SHP77 treated with DMSO at 0.1 percent for 48 hours (cell line): ENCODE measurements at places on chromosomes 4 and X.
A peak's percentile ranks its signal among the peaks of the same experiment; 100 is the strongest.

DNA sequence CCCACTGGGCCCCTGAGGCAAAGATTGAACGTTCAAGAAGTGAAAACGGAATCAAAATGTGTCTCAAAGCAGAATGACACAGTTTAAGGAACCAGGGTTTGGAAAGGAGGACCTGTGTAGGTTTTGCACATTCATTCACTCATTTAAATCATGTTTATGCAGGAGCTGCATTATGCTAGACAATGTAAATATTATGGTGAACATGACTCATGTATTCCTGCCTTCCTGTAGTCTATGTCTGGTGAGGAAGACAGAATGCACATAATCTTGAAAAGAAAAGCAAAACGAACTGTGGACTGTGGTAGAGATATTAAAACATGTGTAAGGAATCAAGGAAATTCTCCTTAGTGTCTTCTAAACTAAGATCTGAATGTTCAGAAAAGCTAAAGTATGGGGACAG is 311.8 kb upstream of the SMIM31 start:
- DNase-seq: no peak

GRCh38 chrX:42934020-42934726 is 156.2 kb upstream of the PPP1R2C start:
- DNase-seq: no peak

DNA sequence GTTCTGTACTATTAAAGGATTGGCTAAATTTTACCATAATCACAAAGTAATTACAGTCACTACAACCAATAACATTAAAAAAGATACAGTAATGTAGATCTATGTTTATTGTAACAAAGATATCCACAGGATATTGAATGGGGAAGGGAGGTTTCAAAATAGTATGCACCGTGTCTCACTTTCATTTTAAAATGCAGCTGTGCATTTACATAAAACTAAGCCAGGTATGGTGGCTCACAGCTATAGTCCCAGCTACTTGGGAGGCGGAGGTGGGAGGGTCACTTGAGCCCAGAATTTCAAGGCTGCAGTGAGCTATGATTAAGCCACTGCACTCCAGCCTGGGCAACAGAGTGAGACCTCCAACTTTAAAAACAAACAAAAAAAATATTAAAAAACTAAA is 8.5 kb downstream of the SRP72 start:
- no peak for DNase-seq

DNA sequence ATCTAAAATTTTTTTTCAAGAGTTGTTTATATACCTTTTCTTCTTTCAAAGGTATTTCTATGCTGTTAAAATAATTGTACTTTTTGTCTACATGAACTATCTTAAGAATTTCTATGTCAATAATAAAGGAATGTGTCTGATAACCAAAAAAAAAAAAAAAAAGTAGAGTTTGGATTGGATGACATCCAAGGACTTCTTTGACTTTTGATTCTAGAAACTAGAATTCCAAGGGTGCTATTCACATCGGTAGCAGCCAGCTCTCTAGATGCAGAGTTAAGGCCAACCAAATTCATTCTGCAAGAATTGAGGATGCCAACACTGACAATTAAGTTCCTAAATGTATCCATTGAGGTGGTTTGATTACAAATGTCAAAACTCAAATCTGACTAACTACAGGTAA is 42.0 kb upstream of the PRKG2 start:
- DNase-seq: no peak

DNA sequence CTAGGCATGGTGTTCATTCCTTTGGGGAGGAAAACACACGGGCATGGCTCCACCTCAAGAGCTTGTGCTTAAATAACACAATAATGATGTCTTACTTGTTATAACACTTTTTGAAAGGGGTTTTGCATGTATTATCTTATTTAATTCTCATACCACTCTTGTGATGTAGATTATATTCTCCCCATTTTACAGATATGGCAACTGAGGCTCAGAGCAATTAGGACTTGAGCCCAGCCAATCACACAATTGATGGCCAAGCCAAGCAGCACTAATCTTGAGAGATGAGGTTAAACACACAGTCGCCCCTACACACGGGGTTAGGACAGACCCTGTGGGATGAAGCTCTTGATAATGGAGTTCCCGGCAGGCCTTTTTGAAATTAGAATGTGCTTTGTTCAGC is 45.1 kb downstream of the BCORL1 start:
- DNase-seq: no peak

- no peak for DNase-seq
Measured at GRCh38 chrX:121781991-121782390, 734.6 kb downstream of the GLUD2 start.

- peak; percentile 82 for DNase-seq
Measured at GRCh38 chrX:23503835-23504539, 163.3 kb upstream of the PRDX4 start.

- no peak for DNase-seq
Measured at GRCh38 chr4:23269566-23269965, 576.8 kb downstream of the GBA3 start.

DNA sequence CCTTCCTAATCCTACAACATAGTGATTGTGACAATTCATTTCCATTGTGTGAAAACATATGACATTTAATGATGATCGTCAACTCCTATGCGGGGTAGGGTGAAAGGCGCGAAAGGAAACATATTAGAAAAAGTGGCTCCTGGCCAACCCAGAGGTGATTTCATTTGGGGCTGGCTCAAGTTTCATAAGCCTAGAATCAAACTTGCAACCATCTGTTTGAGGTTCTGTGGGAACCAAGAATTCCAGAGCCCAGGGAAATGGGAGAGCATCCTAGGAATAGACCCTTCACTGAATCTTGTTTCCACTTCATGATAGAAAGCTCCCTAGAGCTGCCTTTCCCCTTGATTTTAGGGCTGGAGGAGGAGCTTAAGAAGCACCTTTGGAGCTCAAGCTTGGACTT is 101.3 kb upstream of the EGFL6 start:
- DNase-seq: no peak

DNA sequence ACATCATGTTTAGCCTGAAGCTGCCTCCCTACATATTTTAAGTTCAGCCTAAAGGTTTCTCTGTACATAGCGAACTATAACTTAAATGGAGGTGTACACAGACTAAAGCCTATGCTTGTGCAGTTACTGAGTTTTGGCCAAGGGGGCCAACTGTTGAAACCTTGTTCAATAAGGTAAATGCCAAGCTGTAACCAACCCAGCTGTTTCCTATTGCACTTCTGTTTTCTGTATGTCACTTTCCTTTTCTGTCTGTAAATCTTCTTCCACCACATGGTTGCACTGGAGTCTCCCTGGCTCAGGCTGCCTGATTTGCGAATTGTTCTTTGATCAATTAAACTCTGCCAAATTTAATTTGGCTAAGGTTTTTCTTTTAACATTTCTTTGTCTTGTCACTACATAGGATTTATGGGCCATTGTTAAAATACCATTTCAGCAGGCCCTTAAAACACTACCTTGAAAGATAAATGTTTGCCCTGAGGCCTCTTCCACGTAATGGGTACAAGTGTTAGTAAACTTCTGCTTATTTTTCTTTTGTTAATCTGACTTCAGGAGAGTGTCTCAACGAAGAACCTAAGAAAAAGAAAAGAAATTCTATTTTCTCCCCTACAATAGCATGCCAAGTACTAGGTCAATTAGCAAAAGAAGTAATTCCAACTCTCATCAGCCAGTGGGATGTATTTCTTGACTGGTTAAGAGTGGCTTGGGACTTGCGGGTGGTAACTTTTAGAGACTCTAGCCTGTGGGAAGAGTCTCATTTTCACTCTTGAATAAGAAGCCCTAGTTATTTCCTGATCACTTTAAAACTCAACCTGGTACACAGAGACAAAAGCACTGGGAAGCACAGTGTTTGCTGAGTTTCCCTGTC is 45.7 kb upstream of the PRSS12 start:
- no peak for DNase-seq

DNA sequence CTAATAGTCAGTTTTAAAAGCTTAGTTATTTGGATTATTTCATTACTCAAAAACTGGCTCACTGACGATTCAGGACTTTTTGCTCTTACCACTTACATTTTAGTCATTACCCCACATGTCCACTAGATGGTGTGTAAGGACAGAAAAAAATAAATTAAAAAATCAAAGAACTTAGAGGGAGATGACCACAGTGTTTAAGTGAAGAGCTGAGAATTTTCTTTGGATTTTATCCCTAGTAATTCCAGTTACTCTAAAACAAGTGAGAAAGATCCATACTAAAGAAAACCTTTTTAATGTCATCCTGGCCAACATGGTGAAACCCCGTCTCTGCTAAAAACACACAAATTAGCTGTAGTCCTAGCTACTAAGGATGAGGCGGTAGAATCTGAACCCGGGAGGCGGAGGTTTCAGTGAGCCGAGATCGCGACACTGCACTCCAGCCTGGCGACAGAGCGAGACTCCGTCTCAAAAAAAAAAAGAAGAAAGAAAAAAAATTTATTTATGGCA is 26.4 kb upstream of the TMPRSS11B start:
- no peak for DNase-seq

DNA sequence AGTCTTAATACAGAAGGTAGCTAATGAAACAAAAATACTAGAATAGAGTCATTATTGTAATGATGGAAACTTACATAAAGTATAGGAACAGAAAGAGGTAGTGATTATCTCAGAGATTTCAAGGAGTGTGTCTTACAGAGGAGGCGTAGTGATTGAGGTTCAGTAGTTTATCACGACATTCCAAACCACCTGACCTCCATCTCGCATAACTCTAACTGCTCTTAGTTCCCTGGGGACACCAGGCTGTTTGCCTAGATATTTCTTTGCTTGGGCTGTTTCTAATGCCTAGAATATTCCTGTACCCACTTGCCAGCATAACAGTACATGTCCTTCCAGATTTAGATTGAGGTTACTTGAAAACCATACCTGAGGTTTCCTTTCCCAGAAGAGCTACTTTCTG is 29.1 kb downstream of the STAG2 start:
- DNase-seq: no peak

GRCh38 chrX:7552760-7553159 is 290.2 kb upstream of the VCX start:
- no peak for DNase-seq

DNA sequence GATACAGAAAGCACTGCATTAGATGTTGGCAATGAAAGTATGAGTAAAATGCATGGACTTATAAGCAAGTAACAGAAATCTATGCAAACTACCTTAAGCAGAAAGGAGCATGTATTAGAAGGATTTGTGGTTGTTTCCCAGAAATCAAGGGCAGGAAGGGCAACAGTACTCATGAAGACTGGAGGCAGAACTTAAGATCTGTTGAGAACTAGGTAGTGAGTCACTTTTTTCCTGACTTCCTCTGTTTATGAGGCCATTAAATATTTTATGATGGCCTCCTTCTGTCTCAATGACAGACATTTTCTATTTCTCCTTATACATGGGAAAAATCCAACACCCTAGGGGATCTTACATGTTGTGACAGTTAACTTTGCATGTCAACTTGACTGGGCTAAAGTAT is 398.2 kb downstream of the MID1IP1 start:
- DNase-seq: no peak

GRCh38 chrX:20265726-20266681 is 705 bp downstream of the RPS6KA3 start:
- no peak for DNase-seq

DNA sequence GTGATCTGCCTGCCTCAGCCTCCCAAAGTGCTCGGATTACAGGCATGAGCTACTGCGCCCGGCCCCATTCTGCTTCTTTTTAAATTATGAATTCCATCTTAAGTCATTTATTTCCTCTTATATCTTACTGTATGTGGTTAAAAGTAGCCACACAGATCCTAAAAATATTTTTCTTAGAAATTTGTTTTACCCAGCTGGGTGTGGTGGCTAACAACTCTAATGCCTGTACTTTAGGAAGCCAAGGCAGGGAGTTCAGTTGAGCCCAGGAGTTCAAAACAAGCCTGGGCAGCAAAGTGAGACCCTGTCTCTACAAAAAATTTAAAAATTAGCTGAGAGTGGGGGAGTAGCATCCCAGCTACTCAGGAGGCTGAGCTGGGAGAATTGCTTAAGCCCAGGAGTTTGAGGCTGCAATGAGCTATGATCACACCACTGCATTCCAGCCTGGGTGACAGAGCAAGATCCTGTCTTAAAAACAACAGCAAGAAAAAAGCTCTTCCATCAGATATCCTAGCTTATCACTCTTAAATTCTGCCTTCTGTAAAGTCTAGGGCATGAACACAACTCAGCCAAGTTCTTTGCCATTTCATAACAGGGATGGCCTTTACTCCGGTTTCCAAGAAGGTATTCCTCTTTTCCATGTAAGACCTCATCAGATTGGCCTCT is 15.1 kb upstream of the AFF1 start:
- DNase-seq: no peak

GRCh38 chr4:54231768-54232688 is 2.9 kb downstream of the PDGFRA start:
- no peak for DNase-seq

GRCh38 chrX:24306440-24306839 is 7.4 kb downstream of the SUPT20HL2 start:
- DNase-seq: no peak

DNA sequence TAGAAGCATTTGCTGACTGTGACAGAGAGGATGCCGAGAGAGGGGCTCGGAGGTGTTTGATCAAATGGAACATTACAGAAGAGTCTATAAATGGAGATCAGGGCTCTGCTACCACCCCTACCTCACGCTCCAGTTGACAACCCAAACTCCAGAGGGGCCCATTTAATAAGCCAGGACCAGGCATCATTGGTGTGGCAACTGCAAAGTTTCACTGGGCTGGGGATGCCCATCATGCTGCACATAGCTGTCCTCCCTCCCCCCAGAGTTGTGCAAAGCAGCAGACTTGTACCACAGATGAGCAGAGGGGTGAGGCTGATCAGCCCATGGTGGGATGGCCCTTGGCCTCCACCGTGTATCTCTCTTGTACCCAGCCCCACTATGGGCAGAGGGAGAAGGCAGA is 38.2 kb upstream of the XPNPEP2 start:
- DNase-seq: no peak

- no peak for DNase-seq
Measured at GRCh38 chr4:17195461-17196275, 297.2 kb upstream of the LDB2 start.

GRCh38 chr4:2927016-2927695 is 36.0 kb downstream of the NOP14 start:
- no peak for DNase-seq

GRCh38 chr4:48129307-48130014 is 4.6 kb downstream of the TXK start:
- DNase-seq: no peak

- no peak for DNase-seq
Measured at GRCh38 chr4:120293341-120293740, 226.7 kb upstream of the MAD2L1 start.

- DNase-seq: no peak
Measured at GRCh38 chr4:8746523-8747466, 124.8 kb downstream of the HMX1 start.

DNA sequence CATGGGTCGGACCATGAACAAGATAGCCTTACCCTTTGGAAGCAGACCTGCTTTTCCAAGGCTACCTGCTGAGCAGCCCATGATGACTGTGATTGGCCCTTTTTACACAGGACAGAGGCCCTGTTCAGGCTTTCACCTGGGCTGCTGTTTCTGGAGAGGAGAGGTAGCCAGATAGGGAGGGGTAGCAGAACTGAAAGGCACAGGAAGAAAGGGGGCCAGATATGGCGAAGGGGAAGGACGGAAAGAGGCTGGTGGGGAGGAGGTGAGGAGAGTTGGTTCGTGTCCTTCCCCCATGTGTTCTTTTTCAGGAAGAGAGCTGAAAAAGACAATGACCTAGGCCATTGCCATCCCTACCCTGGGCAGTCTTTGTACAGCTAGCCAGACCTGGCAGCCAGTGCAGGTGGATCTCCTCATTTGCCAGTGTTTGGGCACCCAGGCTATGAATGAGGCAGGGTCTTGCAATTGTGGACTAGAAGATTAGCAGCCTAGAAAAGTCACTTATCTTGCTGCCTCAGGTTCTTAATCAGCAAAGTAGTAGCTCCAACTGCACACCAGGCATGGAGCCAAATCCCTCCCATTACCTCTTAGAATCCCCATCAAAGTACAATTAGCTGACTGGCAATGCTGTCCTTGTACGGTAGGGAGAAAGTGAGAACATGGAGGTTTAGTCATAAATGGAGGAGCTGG is 139.6 kb downstream of the AMMECR1 start:
- DNase-seq: no peak
